GOT3 (cell line): ENCODE measurements at places on chromosomes 4 and X.

DNA sequence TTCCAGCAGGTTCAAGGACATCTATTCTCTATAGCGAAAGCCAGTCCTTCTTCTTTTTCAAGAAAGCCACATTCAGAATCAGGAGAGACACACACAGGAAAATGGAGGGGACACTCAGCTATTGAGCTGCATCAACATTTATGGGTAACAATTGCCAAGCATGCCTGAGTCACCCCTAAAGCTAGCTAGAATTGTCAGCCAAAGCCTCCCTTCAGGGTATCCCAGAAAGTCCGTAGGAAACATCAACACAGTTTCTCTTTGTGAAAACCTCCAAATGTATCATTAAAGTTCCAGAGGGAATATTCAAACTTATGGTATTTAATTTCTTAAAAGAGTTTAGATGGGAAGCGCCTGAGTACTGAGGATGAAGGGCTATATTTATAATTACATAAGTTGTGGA lies 331.1 kb upstream of the SLC7A11 start:
- DNase-seq: no peak

GRCh38 chr4:79211490-79211889 lies 114.4 kb downstream of the NAA11 start:
- DNase-seq: no peak

GRCh38 chr4:71872767-71873415 lies 89.0 kb upstream of the GC start:
- no peak for DNase-seq

DNA sequence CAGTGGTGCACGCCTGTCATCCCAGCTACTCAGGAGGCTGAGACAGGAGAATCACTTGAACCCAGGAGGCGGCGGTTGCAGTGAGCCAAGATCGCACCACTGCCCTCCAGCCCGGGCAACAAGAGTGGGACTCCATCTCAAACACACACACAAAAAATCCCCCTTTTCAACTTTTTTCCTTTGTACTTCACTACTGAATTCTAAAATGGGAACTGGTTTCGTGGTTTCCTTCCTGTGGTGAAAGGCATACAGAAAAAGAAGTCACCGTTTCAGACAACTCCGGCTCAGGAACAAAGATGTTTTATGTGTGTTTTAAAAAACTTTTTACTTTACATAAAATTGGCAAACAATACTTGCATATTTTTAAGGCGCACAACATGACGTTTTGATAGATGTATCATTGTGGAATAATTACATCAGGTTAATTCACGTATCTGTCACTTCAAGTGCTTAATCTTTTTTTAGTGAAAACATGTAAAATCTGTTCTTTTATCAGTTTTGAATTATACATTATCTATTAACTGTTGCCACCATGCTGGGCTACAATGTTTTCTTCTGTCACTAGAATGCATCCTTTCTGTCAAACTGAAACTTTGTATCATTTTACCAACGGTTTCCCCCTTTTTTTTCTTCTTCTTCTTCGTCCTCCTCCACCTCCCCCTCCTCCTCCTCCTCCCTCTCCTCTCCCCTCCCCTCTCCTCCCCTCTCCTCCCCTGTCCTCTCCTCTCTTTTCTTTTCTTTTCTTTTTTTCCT lies 186.0 kb downstream of the CRLF2 start:
- no peak for DNase-seq

- no peak for DNase-seq
These were observed 44.6 kb upstream of the TMEM164 start for GRCh38 chrX:109958266-109958665.

GRCh38 chr4:155646001-155646400 lies 20.6 kb upstream of the GUCY1A1 start:
- DNase-seq: no peak

DNA sequence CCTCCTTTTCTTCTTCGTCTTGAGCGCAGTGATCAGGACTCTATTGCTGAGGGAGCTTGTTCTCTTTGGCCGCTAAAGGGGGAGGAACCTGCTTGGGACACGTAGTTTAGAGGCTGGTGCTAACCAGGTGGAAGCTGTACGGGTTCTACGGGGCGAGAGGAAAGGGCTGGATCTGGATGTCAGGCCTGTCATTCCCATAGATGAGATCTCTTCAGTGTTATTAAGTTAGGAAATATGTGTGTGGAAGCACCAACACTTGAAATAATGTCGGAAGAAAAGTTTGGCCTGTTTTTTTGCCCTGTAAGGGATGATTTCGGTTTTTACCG lies 643 bp downstream of the SRP72 start:
- DNase-seq: no peak

DNA sequence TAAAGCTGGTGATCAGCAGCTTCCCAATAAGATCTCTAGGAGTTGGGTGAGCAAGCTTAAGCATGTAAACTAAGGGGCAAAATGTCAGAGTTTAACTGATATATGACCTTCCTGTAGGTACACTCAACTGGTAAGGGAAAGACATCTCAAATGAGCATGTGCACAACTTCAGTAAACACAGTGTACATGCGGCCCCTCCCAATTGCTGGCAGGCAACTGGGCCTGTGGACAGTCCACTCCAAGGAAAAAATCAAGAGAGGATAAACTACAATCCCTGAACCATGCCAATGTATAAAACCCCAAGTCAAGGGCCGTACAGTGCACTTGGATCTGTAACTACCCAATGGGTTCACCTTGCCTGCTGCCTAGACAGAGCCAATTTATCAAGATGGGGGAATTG lies 4.9 kb upstream of the NAA11 start:
- no peak for DNase-seq
